ENCODE measurements at places on chromosomes 12 and 14.

- no peak for DNase-seq
These were observed 263.2 kb upstream of the NPAS3 start for GRCh38 chr14:32675433-32675832.

- no peak for DNase-seq
These were observed 94.5 kb downstream of the OTOGL start for GRCh38 chr12:80193865-80194264.

DNA sequence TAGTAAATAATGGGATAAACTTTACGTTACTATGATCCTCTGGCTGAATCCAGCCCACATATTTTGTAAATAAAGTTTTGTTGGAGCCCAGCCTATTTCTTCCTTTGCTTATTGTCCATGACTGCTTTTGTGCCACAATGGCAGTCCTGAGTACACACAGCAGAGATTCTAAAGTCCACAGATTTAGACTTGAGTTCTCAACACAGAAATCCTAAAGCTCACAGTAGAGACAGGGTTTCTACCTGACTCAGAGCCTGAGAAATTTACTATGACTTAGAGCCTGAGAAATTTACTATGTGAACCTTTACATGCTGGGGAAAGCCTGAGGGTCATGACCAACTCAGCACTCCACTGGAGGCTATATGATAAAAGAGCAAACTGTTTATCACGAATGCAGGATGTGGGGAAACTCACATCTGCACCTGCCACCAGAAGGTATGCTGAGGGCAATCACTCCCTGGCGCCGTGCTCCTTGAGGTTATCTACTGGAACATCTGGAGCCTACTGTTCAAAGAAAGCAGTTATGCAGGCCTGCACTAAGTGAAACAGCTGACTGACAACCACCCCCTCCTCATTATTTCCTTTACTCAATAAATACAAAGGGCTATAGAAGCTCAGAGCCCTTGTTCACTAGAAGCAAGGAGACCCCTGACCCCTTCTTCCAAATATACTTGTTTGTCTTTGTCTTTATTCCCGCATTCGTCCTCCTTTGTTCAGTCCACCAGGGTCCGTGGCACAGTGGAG lies 52.6 kb upstream of the BICD1 start:
- DNase-seq: no peak

DNA sequence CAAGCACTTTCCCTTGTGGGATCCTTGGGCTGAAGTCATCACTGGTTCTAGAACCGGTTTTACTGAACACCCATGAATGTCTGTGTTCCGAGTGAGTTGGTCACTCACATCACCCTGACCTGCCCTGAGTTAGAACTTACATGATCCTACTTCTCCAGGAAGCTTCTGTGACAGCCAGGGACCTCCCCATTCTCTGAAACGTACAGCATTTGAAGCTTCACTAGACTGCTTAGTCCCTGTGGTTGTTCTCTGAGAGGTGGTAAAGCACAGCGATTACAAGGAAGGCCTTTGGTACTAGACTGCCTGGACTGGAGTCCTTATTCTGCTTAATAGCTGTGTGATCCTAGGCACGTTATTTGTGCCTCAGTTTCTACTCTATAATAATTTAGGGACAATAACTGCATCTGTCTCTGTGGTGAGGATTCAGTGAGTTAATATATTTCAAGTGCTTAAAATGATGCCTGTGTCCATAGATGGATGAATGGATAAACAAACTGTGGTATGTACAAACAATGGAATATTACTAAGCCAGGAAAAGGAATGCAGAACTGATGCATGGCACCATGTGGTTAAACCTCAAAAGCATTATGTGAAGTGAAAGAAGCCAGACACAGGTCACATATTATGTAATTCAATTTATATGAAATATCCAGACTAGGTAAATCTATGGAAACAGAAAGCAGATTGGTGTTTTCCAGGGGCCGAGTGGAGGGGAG lies 54.7 kb upstream of the DDX11 start:
- DNase-seq: no peak

DNA sequence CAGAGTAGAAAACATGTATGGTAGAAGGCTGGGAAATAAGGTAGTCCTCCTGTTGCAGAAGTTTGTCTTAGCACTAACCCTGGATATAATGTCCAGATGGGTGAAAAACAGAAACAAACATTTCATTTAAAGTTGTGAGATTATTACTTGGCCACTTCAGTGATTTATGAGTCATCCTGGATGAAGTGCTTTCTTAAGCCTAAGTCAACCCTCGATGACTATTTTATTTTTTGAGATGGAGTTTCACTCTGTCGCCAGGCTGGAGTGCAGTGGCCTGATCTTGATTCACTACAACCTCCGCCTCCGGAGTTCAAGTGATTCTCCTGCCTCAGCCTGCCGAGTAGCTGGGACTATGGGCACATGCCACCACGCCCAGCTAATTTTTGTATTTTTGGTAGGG lies 10.2 kb downstream of the DLST start:
- DNase-seq: no peak

- no peak for DNase-seq
These were observed 57.6 kb downstream of the ACADS start for GRCh38 chr12:120783197-120783596.

DNA sequence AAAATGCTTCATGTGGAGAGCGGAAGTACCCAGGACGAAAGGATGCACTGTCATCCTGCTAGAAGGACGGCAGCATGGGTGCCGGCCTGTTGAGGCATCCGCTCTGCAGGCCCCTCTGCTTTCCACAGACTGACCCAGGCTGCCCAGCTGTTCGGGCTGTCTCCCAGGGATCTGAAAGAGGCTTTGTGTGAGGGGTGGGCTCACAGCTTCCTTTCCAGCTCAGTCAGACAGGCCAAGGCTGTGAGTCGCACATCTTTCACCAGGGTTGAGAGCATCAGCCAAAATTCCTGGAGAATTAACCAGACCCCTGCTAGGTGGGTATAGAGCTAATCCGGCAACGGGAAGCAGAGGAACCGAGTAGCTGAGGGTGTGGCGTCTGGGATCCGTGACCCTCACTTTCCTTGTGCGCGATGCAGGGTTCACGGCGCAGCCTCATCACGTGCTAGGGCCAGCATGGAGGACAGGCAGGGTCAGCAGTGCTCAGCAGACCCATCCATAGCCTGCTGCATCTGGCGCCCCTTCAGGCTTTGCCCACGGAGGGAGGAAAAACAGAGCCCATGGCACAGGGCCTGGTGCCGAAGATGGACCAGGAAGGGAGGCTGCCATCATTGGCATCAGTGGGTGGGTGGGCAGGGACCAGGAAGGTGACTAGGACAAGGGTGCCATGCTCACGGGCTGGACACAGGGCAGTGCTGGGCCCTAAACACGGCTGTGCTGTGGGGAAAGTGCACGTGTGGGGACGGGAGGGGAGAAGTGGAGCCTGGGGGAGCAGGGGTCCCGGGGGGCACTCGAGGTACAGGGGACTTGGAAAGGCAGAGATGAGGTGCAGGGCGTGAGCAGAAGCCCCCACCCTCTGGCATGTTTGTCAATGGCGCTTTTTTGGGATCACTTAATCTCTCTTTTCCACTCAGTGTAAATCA lies 9.2 kb upstream of the SIVA1 start:
- DNase-seq: no peak

GRCh38 chr14:70802379-70802778 lies 6.9 kb downstream of the MAP3K9 start:
- DNase-seq: no peak

GRCh38 chr14:71682337-71682736 lies 249.9 kb upstream of the RGS6 start:
- DNase-seq: no peak

DNA sequence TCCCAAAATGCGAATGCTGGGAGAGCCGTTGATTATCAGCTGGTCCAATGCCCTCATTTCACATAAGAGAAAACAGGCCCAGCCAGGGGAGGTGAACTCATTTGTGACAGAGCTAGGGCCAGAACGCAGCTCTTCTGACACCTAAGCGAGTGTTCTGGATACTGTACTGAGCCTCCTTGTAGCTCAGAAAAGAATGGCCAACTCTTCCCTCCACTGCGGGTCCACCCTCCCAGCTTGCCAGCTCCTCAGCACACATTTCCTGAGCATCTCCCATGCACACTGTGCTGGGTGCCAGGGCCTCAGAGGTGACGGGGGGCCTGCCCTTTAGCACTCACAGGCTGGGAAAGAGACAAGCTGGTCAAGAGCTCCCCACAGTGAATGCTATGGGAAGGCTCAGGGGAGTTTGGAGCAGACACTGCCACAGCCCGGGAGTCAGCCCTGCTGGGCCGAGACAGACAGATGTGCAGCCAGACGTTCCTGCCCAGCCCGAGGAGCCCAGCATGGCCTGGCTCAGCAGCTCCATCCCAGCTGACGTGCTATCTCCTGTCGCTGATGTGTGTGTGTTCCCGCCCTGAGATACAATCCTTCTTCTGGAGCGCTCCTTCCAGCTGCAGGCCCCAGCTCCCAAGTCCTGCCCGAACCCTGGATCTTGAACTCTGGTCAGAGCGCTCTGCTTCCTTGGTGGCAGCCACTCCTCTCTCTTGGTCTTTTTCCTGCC lies 3.5 kb downstream of the CMTM5 start:
- DNase-seq: no peak

Measured in D341Med (cell line).